ENCODE measurements at places on chromosomes 3 and 15. TPM values are rescaled to one million over a fixed set of nuclear protein-coding genes. Genes with fewer than 3 reads are reported as not detected.

- H3K36me3 ChIP-seq = no peaks in the 10 kb centered on the region
- H3K27me3 ChIP-seq = no peaks in the 10 kb centered on the region
- no peak overlapping the region for H3K4me3 ChIP-seq
- H3K27ac ChIP-seq = no peak overlapping the region
Observed at GRCh38 chr3:5796541-5796940, 609.0 kb downstream of the EDEM1 start.

Gene RSRC1
- 40.3 TPM for total RNA-seq

- no peaks in the 10 kb centered on the region for H3K36me3 ChIP-seq
- H3K27ac ChIP-seq = peak overlapping the region; percentile 93
- peaks cover 11% of the 10 kb centered on the region for H3K4me1 ChIP-seq
- H3K27me3 ChIP-seq = no peaks in the 10 kb centered on the region
Observed at GRCh38 chr3:189947948-189948723, 172.6 kb downstream of the P3H2 start.

Gene COL6A6
- 0.04 TPM for total RNA-seq

Gene C2CD4A
- 1.8 TPM for total RNA-seq

GRCh38 chr3:195822131-195822696, 10.5 kb upstream of the MUC4 start:
- no peaks in the 10 kb centered on the region for H3K4me1 ChIP-seq
- DNase-seq = no peak
- no peaks in the 10 kb centered on the region for H3K27me3 ChIP-seq
- H3K36me3 ChIP-seq = no peaks in the 10 kb centered on the region

DNA sequence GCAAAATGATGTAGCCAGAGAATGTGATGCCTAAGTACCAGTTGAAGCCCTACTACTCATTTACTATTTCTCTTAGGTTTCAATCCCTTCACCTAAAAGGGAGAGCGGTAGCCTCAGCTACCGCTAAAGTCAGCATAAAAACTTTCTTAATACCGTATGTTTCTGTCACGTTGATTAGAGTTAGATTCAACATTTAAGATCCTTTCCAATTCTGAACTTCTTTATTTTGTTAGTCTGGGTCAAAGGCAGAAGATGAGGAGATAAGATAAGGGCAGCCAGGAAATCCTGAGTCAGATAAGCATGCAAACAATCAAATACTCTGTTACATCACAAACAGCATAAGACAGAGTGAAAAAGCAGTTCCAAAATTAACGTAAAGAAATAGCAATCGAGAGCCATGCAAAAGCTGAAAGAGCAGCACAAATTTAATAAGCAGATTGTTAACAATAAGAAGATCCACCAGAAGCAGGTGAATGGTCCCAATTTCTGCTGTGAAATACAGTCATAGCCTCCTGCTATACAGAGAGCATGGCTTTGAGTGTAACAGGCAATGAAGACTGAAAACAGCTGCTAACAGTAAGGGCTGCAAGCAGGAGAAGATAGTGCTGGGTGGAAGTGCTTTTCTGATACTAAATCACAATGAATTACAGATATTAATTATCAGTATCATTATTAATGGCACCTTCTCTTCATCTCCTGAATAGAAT, 3.0 kb downstream of the TMEM207 start:
- no peaks in the 10 kb centered on the region for H3K27me3 ChIP-seq
- DNase-seq = no peak
- no peaks in the 10 kb centered on the region for H3K4me1 ChIP-seq
- H3K27ac ChIP-seq = no peak overlapping the region

Gene GOLGA8G
- not detected for total RNA-seq

- DNase-seq = no peak
- H3K4me3 ChIP-seq = no peak overlapping the region
Observed at GRCh38 chr3:81735334-81735733, 26.1 kb downstream of the GBE1 start.

Gene TTBK2
- total RNA-seq = 11.8 TPM

DNA sequence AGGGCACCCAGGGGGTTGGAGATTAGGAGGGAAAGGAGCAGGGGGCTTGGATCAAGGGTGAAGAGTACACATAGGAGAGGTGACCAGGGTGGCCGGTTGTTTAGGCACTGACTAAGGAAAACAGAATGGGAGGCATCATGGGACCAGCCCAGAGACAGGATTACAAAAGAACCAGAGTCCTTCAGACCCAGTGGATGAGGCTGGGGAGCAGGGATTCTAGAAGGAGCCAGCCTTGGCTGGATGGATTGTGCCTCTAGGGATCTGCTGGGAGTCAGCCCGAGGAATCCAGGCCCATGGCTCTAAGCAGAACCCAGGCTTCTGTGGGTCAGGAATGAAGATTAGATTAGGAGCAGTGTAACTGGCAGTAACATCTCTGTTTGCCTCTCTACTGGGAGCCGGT, 98.6 kb downstream of the ARNT2 start:
- no peaks in the 10 kb centered on the region for H3K4me1 ChIP-seq
- no peaks in the 10 kb centered on the region for H3K27me3 ChIP-seq
- no peak overlapping the region for H3K27ac ChIP-seq
- H3K36me3 ChIP-seq = no peaks in the 10 kb centered on the region

- no peak overlapping the region for H3K4me3 ChIP-seq
- no peak overlapping the region for H3K27ac ChIP-seq
- H3K27me3 ChIP-seq = no peaks in the 10 kb centered on the region
- H3K36me3 ChIP-seq = no peaks in the 10 kb centered on the region
Observed at GRCh38 chr15:100275641-100276040, 66.1 kb downstream of the ADAMTS17 start.

- no peak for DNase-seq
- H3K4me1 ChIP-seq = no peaks in the 10 kb centered on the region
- no peak overlapping the region for H3K27ac ChIP-seq
- no peak overlapping the region for H3K4me3 ChIP-seq
- no peaks in the 10 kb centered on the region for H3K36me3 ChIP-seq
- H3K27me3 ChIP-seq = no peaks in the 10 kb centered on the region
Observed at GRCh38 chr3:66259566-66260255, 38.9 kb downstream of the SLC25A26 start.

- H3K27me3 ChIP-seq = no peaks in the 10 kb centered on the region
- peak overlapping the region; percentile 80 for H3K4me3 ChIP-seq
- peak overlapping the region; percentile 82 for H3K27ac ChIP-seq
Observed at GRCh38 chr15:64355348-64355943, 527 bp downstream of the CSNK1G1 start.

- no peak for DNase-seq
- no peaks in the 10 kb centered on the region for H3K4me1 ChIP-seq
- no peaks in the 10 kb centered on the region for H3K36me3 ChIP-seq
- H3K27me3 ChIP-seq = no peaks in the 10 kb centered on the region
- H3K27ac ChIP-seq = no peak overlapping the region
Observed at GRCh38 chr15:23401627-23402026, 45.4 kb downstream of the GOLGA6L2 start.

Gene CASR
- total RNA-seq = not detected

GRCh38 chr3:25097023-25097422, 331.0 kb upstream of the RARB start:
- no peaks in the 10 kb centered on the region for H3K4me1 ChIP-seq
- H3K4me3 ChIP-seq = no peak overlapping the region
- no peak overlapping the region for H3K27ac ChIP-seq

Gene GOLGA8R
- total RNA-seq = 0.66 TPM

GRCh38 chr15:97680606-97681220, 279.8 kb upstream of the ARRDC4 start:
- no peak for DNase-seq
- no peaks in the 10 kb centered on the region for H3K36me3 ChIP-seq
- H3K27ac ChIP-seq = no peak overlapping the region
- H3K27me3 ChIP-seq = no peaks in the 10 kb centered on the region
- H3K4me1 ChIP-seq = no peaks in the 10 kb centered on the region

Gene KBTBD8
- 0.95 TPM for total RNA-seq

Gene PROK2
- total RNA-seq = not detected

DNA sequence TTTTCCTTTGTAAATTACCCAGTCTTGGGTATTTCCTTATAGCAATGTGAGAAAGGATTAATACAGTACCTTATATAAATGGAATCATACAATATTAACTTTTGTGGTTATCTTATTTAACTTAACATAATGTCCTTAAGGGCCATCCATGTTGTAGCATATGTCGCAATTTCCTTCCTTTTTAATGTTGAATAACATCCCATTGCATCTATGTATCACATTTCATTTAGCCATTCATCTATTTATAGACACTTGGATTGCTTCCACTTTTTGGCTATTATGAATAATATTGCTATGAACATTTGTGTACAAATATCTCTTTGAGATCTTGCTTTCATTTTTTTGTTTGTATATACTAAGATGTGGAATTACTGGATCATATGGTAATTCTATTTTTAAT, 342.2 kb downstream of the PDCD6IP start:
- no peaks in the 10 kb centered on the region for H3K36me3 ChIP-seq
- no peaks in the 10 kb centered on the region for H3K27me3 ChIP-seq
- no peak overlapping the region for H3K27ac ChIP-seq
- H3K4me3 ChIP-seq = no peak overlapping the region

Gene NUP210
- total RNA-seq = 9.0 TPM

- no peak overlapping the region for H3K27ac ChIP-seq
- H3K4me1 ChIP-seq = no peaks in the 10 kb centered on the region
- DNase-seq = no peak
- H3K4me3 ChIP-seq = no peak overlapping the region
Observed at GRCh38 chr15:63752075-63752684, 81.6 kb downstream of the HERC1 start.

- H3K27me3 ChIP-seq = no peaks in the 10 kb centered on the region
- no peak overlapping the region for H3K4me3 ChIP-seq
- no peak overlapping the region for H3K27ac ChIP-seq
- no peak for DNase-seq
Observed at GRCh38 chr3:41029356-41029755, 169.9 kb upstream of the CTNNB1 start.

Gene WDR72
- total RNA-seq = 0.08 TPM
